ENCODE measurements at places on chromosomes 7 and 10.

DNA sequence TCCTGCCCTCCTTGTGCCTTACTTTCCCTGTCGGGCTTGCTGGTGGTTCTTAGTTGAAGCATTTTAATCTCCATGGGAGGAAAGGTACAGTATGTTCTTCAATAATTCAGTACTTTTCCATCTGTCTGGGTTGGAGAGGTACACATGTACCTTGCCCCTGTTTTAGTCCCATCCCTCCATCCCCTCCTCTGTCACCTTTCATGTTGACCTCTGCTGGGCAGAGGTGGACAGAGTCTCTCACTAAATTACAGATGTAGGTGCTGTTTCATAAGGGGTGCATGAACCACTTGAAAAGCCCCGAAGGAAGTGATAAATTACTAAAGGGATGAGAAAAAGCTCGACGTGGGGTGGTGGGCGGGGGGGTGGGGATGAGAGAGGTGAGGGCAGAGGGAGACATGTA is 5.4 kb downstream of the AGFG2 start:
- no peak for DNase-seq

DNA sequence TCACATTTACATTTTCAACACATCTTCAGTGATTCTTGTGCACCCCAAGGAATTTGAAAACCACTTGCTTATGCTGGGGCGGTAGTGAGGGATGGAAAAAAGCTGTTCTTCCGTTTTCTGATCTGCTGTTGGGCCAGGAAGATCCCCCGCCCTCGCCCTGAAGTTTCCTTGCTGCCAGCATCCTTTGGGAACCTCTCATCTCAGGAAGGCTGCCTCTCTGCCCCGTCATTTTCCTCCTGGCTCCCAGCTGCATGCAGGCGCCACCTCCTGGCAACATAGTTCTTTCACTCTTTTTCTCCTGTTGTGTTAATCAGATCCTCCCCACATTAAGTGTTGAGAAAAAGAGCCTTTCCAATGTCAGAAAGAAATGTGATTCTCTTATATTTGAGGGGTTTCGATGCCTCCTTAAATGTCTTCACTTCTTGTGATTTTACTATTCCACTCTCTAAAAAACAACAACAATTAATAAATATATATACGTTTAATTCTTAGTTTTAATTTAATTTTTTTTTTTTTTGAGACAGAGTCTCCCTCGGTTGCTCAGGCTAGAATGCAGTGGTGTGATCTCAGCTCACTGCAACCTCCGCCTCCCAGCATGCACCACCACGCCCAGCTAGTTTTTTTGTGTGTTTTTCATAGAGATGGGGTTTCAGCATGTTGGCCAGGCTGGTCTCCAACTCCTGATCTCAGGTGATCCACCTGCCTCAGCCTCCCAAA is 122.9 kb downstream of the RALA start:
- DNase-seq: peak; percentile 25

GRCh38 chr7:28165961-28166955 is 14.3 kb downstream of the JAZF1 start:
- DNase-seq: no peak

DNA sequence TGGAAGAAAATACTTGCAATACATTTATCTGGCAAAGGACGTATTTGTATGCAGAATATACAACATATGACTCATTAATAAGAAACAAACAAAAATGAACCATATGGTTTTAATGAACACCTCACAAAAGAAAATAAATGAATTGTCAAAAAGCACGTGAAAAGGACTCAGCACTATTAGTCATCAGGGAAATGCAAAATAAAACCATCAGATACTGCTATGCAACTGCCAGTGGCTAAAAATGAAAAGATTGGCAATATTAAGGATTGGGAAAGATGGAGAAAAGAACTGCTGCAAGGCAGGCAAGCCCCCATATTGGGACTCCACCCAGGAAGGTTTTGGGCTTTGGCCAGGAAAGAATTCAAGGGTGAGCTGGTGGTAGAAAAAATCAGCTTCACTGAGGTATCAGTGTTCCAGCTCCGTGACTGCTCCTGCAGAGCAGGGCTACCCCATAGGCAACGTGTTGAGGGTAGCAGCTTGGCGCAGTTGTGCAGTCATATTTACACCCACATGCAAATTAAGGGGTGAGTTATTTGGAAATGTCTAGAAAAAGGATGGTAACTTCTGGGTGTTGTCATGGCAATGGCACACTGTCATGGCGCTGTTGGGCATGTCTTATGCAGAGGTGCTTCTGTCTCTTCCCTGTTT is 72.7 kb downstream of the CUBN start:
- no peak for DNase-seq

DNA sequence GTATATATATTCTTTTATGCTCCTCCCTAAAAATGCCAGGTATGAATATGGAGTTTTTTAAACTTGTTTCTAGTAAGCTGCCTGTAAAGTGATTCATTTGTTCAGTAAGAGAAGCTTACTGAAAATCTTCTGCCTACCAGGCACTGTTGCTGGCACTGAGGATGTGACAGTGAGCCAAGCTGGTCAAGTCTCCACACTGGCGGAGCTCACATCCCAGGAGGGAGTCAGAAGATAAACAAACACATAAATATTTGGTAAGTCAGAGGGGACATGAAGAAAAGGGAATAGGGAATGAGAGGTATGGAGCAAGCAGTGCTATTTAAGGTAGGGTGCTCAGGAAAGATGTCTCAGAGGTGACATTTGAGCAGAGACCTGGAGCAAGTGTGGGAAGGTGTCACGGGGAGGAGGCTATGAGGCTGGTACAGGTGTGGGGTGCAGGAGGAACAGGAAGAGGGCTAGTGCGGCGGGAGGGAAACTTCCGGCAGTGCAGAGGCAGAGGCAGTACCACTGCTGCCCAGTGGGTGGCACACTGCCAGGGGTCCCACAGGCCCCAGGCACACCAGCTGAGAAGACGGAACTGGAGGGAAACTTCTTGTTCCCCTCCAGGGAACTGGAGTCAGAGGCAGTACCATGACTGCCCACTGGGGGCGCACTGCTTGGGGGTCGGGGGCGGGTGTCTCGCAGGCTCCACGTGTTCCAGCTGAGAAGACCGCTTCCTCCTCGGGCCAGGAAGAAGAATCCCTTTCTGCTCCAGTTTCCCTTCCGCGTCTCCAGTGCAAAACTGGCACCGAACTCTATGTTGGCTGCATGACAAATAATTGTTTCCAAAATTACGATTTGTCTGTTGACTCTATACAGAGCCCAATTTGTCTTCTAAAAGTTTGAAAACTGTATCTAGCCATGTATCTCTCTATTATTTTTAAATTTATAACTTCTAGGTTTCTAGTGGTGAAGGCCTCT is 161.0 kb downstream of the TEX36 start:
- no peak for DNase-seq

GRCh38 chr7:47594406-47594805 is 12.5 kb upstream of the TNS3 start:
- DNase-seq: no peak

Measured in activated CD8-positive, alpha-beta memory T cell treated with anti-CD3 and anti-CD28 coated beads for 1 hour (primary cell).